ENCODE measurements at places on chromosomes 7 and 10.

- no peak overlapping the region for H3K4me3 ChIP-seq
- no peaks in the 10 kb centered on the region for H3K36me3 ChIP-seq
- no peaks in the 10 kb centered on the region for H3K27me3 ChIP-seq
- peaks cover 19% of the 10 kb centered on the region for H3K4me1 ChIP-seq
- H3K27ac ChIP-seq = peak overlapping the region; percentile 59
Observed at GRCh38 chr7:106421181-106421762, 136.5 kb upstream of the NAMPT start.

DNA sequence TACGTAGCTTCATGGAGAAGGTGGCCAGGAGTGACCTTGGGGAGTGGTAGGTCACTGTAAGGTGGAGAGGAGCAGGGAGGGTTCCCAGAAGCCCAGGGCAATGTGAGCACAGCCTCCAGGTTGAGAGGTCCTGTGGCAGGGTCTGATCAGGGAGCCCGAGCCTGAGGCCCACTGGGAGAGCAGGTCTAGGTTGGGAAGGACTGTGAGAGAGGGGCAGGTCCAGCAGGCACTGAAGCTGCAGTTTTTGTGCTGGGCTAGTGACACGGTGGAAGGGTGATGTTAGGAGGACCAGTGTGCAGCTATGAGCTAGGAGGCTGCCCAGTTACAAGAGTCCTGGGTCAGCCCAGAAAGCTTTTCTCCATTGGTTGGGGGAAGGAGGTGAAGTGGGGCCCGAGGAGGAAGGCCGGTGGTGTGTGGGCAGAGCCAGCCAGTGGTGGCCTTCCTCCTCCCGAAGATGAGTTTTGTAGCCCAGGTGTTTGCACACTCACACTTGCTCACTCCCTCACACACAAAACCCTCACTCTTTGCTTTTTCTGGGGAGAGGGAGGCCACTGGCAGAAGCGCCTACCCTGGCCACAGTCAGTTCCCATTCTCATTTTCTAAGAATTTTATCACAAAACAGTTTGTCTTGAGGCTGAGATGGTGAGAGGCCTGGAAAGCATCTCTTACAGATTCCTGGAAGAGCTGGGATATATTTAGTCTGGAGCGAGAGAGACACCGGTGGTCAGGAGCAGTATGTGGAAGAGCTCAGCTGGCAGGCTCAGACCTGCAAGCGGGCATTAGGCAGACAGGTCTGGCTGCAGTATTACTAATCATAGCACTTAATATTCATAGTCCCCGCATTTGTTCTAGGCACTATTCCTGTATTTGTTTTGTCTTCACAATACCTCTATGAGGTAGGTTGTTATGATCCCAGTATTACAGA lies 57.1 kb downstream of the ZNF467 start:
- H3K27me3 ChIP-seq = no peaks in the 10 kb centered on the region
- peak; percentile 14 for DNase-seq
- H3K36me3 ChIP-seq = no peaks in the 10 kb centered on the region
- H3K4me1 ChIP-seq = peaks cover 29% of the 10 kb centered on the region

DNA sequence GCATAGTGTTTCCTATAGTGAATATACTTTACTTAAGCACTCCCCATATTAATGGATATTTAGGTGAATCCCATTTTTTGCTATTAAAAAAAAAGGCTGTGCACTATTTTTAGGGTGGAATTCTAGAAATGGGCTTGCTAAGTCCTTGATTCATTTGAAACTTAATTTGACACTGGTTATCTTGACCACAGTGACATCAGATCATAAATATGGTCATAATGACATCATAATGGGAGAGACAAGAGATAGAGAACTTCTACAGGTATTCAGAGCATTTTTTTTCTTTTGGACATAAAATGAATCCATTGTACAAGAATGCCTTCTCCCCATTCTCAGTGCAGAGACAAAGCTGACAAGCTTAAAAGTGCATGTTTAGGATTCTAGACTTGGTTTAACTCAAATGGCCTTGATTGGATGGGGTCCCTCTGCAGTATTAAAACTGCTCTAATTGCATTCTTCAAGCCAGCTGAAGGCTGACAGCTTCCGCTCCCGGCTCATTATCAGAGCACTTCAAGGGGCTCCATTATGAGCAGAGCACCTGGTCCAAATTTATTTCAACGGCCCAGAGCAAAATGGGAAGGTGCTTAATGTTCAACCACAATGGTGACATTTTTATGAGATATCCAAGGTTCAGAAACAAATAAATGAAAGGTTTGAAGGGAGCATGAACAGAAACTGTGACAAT lies 104.8 kb downstream of the JAZF1 start:
- H3K27ac ChIP-seq = no peak overlapping the region
- DNase-seq = no peak
- peaks cover 27% of the 10 kb centered on the region for H3K4me1 ChIP-seq

DNA sequence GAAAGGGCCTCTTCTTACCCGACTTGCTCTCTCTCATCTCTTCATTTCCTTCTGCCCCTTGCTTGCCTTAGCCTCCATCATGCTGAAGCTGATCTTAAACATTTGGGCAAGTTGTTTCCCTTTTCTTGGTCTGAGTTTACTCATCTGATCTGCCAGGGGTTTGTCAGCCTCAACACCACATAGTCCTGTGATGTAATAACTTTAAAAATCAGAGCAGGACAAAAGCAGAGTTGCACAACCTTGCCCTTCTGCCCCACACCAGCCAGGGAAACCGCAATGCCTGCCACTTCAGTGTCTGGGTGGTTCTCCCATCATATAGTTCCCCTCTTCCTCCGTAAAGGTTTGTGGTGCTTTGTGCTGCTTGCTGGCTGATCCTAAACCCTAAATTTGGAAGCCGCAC lies 9.9 kb upstream of the LIPM start:
- no peaks in the 10 kb centered on the region for H3K36me3 ChIP-seq
- H3K4me1 ChIP-seq = no peaks in the 10 kb centered on the region
- DNase-seq = peak; percentile 16
- H3K27ac ChIP-seq = no peak overlapping the region
- H3K4me3 ChIP-seq = no peak overlapping the region

DNA sequence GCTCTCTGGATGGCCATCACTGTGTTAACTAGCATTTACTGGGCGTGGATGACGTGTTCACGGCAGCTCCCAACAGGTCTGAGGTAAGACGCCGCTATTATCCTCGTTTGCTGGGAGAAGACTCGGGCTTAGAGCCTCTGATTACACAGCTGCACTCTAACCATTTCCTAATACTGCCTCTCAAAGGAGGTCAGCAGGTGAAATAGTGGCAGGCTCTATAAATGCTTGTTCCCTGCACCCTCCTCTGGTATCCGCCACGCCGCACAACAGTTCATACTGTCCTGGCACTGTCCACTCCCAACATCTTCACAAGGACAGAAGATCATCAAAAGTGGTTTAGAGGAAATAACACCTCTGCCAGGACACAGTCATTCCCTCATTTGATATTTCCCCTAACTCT lies 28.3 kb downstream of the HIPK2 start:
- peaks cover 10% of the 10 kb centered on the region for H3K4me1 ChIP-seq
- H3K36me3 ChIP-seq = no peaks in the 10 kb centered on the region
- no peaks in the 10 kb centered on the region for H3K27me3 ChIP-seq
- no peak for DNase-seq
- H3K27ac ChIP-seq = no peak overlapping the region

DNA sequence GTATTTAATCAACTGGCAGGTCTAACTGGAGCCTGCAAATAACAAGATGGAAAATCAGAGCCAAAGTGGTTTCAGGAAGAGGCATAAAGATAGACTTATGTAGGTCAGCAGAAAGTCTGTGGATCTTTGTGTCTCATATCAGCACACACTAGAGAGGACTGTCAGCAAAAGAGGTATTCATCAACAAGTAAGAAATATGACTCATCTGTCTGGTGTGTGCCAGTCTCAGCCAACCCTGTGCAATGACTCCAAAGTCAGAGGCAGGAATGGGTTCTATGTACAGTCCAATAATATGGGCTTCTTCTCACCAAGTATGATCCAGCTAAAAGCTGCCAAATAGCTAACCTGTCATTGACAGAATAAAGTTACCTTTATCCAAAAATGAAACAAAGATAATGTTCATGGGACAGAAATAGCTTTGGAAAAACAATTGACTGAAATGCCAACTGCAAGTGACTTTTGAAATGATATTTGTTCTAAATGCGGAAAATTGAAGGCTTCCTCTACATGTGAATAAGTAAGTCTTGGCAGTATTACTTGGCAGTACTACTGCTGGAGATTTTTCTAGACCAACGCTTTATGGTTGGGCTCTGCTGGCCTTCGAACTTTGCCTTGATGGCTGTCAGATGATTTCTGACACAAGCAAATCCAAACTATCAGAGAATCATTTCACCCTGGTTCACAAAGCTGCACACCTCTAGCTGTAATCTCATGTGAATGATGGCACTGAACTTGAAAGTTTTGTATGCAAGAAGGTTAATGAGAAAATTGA lies 272.3 kb upstream of the SEMA3C start:
- no peaks in the 10 kb centered on the region for H3K27me3 ChIP-seq
- DNase-seq = no peak
- no peaks in the 10 kb centered on the region for H3K36me3 ChIP-seq
- no peak overlapping the region for H3K27ac ChIP-seq
- H3K4me1 ChIP-seq = no peaks in the 10 kb centered on the region

DNA sequence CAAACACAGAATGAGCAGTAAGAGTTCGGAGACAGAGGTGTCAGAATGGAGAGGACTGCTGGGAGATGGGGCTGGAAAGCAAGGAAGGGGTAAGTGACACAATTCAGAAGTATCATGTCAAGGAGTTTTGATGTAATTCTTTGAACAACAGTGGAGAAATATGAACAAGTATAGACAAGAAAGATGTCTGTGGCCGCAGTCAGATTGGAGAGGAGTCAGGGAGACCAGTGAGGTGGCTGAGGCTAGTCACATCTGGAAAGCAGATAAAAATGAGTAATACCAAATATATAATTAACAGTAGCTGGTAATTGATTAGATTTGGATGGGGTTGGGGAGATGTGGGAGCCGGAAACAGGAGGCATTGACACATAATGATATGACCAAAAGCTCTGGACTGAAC lies 540.9 kb downstream of the SUGCT start:
- H3K27me3 ChIP-seq = no peaks in the 10 kb centered on the region
- H3K27ac ChIP-seq = no peak overlapping the region
- no peaks in the 10 kb centered on the region for H3K4me1 ChIP-seq
- DNase-seq = no peak
- no peaks in the 10 kb centered on the region for H3K36me3 ChIP-seq

- H3K27me3 ChIP-seq = no peaks in the 10 kb centered on the region
- no peak overlapping the region for H3K27ac ChIP-seq
- DNase-seq = peak; percentile 93
Observed at GRCh38 chr7:150778738-150779301, 21.3 kb downstream of the TMEM176B start.

Data from testis (tissue), 5 donors.